ENCODE measurements at places on chromosomes 2 and 18.

- no peak for DNase-seq
These were observed 214.0 kb upstream of the TRIB2 start for GRCh38 chr2:12502759-12503158.

DNA sequence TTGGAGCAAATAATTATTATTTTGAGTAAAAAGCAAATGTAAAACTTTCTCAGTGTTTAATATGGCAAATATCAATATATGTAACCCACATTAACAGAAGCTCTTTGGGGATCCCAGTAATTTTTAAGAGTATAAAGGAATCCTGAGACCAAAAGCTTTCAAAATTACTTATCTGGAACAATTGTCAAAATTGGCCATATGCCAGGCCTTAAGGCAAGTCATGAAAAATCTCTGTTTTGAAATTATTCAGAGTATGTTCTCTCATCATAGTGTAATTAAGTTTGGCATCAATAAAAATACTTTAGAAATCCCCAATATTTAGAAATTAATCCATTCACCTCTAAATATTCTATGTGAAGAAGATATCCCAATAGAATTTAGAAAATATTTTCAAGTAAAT is 225.3 kb upstream of the ARL4C start:
- DNase-seq: no peak

DNA sequence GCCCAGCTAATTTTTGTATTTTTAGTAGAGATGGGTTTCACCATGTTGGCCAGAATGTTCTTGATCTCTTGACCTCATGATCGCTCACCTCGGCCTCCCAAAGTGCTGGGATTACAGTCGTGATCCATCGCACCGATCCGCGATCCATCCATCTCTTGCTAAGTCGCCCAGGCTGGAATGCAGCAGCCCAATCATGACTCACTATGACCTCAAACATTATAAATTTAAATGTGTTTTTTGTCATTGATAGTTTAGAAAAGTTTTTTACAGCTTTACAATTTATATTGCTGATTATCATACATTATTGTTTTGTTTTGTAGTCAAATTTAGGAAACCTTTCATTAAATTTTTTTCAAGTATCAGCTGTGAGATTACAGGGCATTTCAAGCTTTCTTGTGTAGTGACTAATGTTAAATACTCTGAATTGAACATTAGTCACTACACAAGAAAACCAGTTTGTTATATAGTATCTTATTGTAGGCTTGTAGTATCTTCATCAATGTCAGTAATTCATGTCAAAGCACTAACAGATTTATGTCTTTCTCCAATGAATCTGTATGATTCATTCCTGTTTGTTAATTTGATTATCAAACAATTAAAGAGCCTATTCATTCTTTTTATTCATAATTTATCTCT is 37.5 kb downstream of the NR4A2 start:
- no peak for DNase-seq

- no peak for DNase-seq
These were observed 6.9 kb downstream of the PNKD start for GRCh38 chr2:218276986-218277755.

GRCh38 chr2:237715459-237715947 is 83.1 kb upstream of the RBM44 start:
- DNase-seq: peak; percentile 32

DNA sequence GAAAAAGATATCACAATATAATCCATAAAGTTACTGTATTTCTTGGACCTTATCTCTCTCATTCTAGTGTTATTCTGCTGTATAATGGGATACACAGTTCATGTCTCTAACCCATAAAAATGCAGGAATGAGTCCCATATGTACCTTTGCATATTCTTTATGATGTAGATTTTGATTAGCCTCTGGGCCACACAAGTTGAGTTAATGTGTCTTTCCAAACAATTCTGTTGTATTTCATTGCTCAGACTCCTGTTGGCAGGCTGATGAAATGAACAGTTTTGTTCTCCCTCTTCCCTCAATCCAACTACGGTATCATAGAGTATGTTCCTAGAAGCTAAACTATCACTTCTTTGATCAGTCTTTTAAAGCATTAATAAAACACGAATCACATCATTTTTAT is 113.2 kb upstream of the SATB2 start:
- DNase-seq: no peak

GRCh38 chr2:234388591-234388990 is 108.3 kb downstream of the ARL4C start:
- DNase-seq: no peak

GRCh38 chr2:48198371-48198770 is 292.1 kb upstream of the FBXO11 start:
- no peak for DNase-seq

Measured in iPS-NIHi11 (cell line).